Central memory CD4-positive, alpha-beta T cell (primary cell): ENCODE measurements at places on chromosomes 6 and 20.

- DNase-seq, result no peak
Observed at GRCh38 chr6:150412221-150412620, 43.4 kb downstream of the IYD start.

GRCh38 chr6:100311707-100312251 lies 152.9 kb downstream of the SIM1 start:
- DNase-seq, result no peak

GRCh38 chr20:51379601-51380341 lies 162.7 kb downstream of the NFATC2 start:
- DNase-seq, result no peak

GRCh38 chr20:20295621-20296498 lies 72.0 kb upstream of the INSM1 start:
- no peak for DNase-seq

- DNase-seq, result no peak
Observed at GRCh38 chr6:56515081-56515905, 127.4 kb downstream of the DST start.

DNA sequence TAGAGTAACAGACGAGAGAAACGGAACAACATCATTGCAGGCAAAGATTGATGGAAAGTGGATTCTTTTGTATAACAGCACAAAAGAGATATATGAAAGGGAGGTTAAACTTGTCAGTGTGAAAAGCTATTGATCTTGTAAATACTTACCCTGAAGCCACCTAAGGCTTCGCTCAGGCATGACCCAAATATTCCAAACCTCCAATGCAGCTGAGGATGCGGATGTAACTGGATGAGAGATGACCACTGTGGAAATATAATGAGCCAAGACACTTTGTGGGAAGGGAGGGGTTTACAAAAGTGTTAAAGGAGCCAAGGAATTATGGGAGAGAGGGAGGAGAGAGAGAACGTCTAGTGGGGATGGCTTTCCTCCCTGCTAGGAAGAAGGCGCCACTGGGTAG lies 112.0 kb downstream of the DOK5 start:
- DNase-seq, result no peak
